ENCODE measurements at places on chromosomes 4 and X.

- no peak for DNase-seq
Observed at GRCh38 chr4:142728233-142728632, 117.9 kb downstream of the INPP4B start.

DNA sequence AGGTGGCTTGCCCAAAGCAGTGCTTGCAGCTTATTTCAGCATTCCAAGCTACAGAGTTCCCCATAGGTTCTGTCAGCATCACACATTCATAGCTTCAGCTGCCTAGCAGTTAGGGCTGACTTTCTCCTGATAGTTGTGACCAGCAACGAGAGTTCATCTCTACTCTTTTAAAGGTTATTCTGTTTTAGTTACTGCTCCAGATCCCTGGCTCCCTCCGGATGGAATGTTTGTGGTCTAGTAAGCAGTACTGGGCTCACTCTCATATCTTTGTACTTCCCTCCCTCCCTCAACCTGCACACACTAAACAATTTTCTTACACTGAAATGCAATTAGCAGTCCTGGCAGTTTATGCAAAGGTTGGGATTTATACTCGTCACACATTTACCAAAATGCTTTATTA, 43.9 kb downstream of the PTTG2 start:
- DNase-seq, result no peak

DNA sequence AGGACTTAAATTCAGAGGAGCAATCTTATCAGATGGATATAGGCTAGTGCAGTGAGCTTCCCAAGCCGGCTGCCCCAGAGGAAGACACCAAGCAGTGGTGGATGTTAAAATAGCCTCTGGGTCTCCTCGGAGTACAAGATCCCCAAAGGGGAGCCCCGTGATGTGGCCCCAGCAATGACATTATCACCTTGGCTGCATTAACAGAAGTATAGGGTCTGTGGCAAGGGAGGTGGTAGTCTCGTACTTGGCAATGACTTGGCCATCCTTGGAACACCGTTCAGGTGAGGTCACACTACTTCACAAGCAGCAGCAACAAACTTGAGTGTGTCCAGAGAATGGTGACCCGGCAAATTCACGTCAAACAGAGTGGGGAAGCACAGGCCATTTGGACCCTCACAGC, 67.8 kb downstream of the PSAPL1 start:
- DNase-seq, result no peak

DNA sequence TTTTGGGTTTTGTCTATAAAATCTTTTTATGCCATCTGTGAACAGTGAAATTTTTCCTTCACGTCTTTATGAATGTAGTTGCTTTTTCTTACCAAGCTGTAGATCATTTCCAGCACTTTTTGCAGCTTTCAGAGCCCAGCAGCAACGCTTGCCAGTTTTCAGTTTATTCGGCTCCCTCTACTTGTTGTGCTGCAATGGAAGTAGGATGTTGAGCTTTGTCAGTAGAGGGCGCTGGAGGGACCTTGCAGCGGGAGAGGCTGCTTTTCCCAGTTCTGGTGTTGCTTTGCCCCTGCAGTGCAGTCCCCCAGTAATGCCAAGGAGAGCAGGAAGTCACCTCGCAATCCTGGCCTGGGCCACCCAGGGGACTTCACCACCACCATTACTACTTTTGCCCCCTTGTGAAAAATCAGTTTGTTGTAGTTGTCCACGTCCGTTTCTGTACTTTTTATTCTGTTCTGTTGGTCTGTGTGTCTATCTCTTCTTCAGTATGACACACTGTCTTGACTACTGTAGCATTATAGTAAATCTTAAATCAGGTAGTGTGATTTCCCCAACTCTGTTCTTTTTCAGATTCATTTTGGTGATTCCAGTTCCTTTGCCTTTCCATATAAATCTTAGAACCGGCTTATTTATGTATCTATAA, 21.8 kb downstream of the CMC4 start:
- DNase-seq, result no peak

- DNase-seq, result no peak
Observed at GRCh38 chrX:124086411-124086810, 124.9 kb downstream of the STAG2 start.

GRCh38 chrX:39905538-39905891, 192.2 kb downstream of the BCOR start:
- DNase-seq, result no peak

DNA sequence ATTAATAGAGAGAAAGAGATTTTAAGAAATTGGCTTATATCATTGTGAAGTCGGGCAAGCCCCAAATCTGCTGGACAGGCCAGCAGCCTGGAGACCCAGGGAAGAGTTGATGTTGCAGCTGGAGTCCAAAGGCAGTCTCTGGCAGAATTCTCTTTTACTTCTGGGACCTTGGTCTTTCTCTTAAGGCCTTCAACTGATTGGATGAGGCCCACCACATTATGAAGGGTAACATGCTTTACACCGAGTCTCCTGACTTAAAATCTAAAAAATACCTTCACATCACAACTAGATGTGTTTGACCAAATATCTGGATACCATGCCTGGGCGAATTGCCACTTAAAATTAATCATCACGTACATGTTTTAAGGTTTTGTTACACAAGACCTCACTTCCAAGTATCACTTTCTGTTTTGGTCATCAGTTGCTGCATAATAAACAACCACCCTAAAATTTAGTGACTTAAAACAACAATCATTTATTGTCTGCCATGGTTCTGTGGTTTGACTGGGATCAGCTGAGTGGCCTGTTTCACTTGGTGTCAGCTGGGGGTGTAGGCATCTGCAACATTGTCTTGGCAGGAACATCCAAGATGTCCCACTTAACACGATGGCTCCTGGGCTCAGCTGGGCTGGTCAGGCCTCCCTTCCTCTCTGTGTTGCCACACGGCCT, 3.4 kb downstream of the CD38 start:
- no peak for DNase-seq

DNA sequence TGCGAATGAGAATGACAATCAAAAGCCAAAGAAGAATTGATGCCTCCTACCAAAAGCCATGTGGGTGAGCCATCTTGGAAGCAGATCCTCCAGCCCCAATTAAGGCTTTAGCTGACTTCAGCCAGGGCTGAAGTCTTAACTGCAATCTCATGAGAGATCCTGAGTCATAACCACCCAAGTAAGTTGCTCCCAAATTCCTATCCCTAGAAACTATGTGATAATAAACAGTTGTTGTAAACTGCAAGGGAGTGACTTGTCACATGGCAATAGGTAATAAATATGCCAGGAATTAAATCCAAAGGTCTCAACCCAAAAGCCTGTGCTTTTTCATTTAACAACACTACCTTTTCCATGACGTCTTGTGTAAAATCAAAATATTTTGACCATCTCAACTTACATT, 154.2 kb upstream of the TBL1X start:
- DNase-seq, result no peak

- no peak for DNase-seq
Observed at GRCh38 chrX:47264483-47265173, 31.8 kb downstream of the USP11 start.

GRCh38 chrX:109632906-109633504, 8.0 kb upstream of the KCNE5 start:
- DNase-seq, result no peak

GRCh38 chrX:132266583-132267355, 47.5 kb upstream of the RAP2C start:
- no peak for DNase-seq

DNA sequence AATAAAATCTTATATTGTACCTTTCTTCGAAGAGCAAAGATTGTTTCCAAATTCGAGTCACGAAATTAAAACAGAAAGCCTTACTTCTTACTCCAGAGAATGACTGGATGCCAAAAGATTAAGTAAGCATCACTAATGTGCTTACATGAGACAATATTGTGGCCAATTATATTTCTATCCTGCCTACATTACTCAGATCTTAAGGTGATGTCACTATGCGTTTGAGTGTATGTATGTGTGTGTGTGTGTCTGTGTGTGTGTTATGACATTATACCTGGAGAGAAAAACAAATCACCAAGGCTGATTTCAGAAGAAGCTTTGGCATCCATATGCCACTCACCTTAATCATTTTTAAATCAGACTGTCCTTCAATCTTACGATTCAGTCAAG, 556.3 kb downstream of the PPARGC1A start:
- DNase-seq, result no peak

DNA sequence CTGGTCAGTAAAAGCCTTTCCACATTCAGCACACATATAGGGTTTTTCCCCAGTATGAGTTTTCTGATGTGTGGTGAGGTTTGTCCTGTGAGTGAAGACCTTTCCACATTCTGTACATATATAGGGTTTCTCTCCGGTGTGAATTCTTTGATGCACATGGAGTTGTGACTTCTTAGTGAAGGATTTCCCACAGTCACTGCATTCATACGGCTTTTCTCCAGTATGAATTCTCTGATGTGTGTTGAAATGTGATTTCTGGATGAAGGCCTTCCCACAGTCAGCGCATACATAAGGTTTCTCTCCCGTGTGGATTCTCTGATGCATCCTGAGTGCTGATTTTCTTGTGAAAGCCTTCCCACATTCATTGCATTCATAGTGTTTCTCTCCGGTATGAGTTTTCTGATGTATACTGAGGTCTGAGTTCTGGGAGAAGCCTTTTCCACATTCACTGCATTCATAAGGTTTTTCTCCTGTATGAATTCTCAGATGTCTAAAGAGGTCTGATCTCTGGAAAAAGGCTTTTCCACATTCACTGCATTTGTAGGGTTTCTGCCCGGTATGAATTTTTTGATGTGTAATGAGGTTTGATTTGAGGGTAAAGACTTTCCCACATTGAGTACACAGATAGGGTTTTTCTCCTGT, 34.7 kb downstream of the ZNF41 start:
- no peak for DNase-seq

- no peak for DNase-seq
Observed at GRCh38 chr4:76651616-76652015, 216.6 kb downstream of the SHROOM3 start.

DNA sequence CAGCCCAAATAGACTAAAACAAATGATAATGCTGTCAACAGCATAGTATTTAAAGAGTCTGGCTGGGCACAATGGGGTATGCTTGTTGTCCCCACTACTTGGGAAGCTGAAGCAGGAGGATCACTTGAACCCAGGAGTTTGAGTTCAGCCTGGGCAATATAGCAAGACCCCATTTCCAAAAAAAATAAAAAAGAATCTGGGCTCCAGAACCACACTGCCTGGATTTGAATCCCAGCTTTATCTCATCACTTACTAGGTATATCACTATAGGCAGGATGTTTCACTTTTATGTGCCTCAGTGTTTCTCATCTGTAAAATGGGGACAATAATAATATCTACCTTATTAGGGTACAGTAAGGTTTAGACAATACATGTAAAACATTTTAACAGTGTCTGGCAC, 5.3 kb upstream of the G3BP2 start:
- DNase-seq, result no peak

- DNase-seq, result no peak
Observed at GRCh38 chr4:54855191-54855854, 197.6 kb downstream of the KIT start.

Measured in stimulated activated CD8-positive, alpha-beta memory T cell treated with anti-CD3 and anti-CD28 coated beads, Interleukin-12 subunit alpha, Interleukin-12 subunit beta, amount 100 ng/mL, for 4 hours (primary cell).